Nucleus accumbens (tissue), 56 donors: ENCODE measurements at places on chromosomes 6 and 20.

GRCh38 chr20:62477669-62478455 is 2.1 kb upstream of the GATA5 start:
- DNase-seq = no peak

- no peak for DNase-seq
These were observed 199.9 kb downstream of the EPHA7 start for GRCh38 chr6:93219447-93219846.

DNA sequence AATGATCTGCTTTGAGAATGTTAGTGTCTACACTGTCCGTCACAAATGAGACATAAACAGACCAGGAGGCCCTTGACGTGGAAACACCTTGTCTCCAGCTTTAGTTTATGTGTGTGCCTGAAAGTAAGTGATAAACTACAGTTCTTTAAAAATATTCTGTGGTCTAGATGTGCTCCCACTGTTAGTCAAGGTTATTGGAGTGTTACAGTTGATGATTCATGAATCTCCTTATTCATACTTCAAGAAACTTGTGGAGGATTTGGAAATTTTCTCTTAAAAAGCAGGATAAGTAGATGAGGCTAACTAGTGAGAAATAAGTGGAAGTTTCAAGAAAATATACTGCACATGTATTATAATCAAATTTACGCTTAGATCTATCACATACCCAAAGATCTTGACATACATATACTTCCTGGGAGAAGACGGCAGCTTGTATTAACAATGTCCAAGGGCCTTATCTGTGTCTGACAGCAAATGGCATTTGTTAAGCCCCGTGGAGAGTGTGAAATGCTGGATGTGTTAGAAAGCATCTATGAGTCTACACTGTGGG is 90.5 kb upstream of the MBOAT1 start:
- DNase-seq = no peak

GRCh38 chr20:36147690-36148089 is 6.8 kb upstream of the EPB41L1 start:
- no peak for DNase-seq

DNA sequence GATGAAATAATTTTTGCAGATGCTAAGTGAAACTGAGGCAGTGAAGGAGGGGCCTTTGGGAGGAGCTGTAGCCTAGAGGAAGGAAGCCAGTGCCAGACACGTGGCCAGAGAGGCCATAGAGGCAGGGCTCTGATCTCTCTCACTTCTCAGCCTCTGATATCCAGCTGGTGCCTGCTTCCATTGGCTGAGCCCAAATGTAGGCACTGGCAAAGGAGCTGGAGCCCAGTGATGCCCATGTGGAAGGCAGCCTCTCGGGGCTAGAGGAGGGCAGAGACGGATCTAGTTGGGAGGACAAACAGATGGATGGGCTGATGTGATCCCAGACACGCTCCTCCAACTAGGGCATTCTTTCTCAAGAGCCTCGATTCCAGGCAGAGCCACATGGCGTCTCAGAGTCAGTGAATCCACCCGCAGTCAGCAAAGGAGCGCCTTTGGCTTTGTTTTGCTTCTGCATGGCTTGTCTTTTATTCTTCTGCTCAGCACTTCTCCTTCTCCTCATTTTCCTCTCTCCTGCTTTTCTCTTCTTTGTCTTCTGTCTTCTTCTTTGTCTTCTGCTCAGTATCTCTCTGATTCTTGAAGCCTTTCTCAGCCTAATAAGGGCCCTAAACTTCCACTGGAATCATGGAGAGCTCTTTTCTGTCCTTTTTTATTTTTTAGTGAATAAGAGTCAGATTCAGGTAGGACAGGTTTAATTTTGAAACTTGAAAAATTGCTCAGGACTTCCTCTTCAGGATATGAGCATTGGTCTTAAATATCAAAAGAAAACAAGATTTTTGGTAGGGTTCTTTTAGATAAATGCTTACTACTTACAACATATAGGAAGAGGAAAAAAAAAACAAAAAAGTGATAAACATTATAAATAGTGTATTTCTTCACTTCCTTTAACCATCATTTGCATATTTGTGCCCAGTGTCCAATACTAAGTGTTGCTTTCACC is 41.8 kb downstream of the CYP24A1 start:
- no peak for DNase-seq

- no peak for DNase-seq
These were observed 261.4 kb upstream of the PRDM1 start for GRCh38 chr6:105824732-105825131.
